ENCODE measurements at places on chromosomes 2 and 18.
A peak's percentile ranks its signal among the peaks of the same experiment; 100 is the strongest.

GRCh38 chr2:156517419-156517818 lies 81.2 kb downstream of the GPD2 start:
- DNase-seq = no peak

GRCh38 chr18:75267643-75268363 lies 57.2 kb downstream of the TSHZ1 start:
- no peak for DNase-seq

- DNase-seq = no peak
Measured at GRCh38 chr18:47558110-47558750, 306.8 kb upstream of the SKOR2 start.

GRCh38 chr18:56168049-56168781 lies 470.2 kb downstream of the TXNL1 start:
- DNase-seq = no peak

DNA sequence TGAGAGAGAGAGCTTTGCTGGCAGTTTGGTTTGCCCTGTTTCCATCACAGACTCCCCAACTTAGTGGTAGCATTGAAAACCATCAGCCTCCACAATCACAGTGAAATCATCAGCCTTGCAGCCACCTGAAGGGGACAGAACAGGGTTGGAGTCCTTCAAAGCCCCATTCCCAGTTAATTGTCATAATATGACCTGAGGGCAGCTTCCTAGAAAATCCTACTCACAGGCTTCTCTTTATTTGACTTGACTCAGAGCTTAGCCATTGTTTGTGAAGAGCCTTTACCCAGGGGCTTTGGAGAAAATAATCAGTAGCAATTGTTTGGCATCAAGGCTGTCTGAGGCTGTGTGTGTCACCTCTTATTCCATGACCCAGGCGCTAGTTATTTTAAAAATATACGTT lies 308.7 kb downstream of the CBLN2 start:
- peak; percentile 91 for DNase-seq

GRCh38 chr2:235847576-235847975 lies 320.6 kb downstream of the GBX2 start:
- DNase-seq = no peak

DNA sequence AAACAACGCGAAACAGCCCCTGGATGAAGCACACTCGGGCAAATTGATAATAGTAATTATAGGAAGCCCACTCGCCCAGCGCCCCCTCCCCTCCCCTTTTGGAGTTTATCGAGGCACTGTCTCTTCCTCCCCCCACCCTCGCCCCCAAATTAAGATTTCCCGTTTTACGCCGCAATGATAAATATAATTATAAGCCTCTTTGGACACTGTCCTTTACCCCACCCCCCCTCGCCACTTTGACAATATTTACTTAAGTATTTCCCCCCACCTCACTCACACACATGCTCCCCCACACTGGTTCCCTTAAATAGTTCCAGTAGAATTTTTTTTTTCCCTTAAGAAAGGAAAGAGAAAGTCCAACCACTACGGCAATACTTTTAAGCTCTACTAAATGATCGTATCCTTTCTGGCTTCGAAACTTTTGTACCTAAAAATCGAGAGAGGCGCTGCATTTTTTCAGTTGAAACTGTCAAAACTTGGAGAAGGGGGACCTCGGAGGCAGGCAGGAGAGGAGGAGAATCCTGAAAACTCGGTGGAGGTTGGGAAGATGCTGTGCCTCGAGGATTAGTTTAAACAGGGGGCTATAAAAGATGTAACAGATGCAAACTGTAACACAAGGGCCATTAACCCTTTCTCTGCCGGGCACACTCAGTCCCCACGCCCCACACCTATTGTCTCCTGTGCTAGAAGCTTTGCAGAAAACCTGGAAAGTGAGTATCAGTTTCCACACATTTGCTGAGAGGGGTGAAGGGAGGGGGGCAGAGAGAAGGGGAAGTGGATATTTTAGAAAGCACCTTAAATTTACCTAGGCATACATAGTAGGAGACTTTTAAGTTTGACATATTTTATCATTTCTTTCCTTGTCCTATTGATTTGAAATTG lies 1.8 kb downstream of the ZEB2 start:
- DNase-seq = no peak

DNA sequence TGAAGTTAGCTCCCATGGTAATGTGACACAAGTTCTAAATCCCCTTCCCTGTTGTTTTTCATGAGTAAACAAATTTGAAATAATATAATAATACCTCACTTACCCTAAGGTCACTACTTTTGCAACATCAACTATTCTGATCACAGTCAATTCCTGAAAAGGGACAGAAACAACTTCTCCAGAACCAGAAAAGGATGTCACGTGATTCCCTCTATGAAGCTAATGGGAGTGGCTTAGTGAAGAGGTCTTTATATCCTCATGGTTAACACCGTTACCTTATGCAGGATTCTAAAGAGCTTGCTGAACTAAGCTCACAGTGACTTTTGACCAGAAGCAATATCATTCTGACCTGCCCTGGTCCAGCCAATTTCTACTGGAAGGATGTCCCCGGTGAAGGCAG lies 51.6 kb downstream of the DOCK10 start:
- DNase-seq = no peak

DNA sequence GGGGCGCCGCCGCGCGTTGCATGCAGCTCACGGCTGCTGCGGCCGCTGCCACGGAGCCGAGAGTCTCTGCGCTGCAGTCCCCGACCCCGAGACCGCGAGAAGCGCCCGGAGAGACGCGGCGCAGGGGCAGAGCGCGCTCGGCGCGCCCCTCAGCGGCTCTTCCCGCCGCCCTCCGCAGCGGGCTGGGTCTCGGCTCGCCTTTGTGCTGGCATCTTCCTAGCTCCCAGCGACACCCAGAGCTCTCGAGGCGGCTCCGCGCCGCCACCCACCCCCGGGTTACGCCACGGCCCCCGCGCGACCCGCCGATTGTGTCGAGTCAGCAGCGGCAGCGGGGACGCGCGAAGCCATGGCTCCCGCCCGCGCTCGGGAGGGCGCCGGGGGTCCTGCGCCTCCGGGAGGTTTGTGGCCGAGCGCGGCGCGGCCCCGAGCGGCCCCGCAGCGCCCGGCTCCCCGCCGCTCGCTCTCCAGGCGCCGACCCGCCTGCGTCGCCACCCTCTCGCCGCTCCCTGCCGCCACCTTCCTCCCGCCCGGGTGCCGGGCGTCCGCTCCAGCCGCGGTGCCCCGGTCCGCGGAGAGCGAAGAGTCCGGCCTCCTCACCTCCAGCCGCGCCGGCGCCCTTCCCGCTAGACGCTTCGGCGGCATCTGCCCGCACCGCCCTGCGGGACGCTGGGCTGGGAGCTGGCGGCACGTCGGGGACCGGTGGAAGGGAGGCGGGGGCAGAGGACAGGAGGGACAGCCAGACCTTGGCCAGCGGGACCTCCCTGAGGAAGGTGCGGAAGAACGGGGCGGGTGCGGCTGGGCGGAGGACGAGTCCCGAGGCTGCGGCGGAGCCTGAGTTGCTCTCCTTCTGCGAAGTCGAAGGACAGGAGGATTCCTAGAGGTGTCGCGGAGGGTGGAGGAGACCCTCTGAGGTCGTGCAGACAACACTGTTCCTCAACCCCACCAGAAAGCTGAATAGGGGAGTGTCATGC lies 46.3 kb upstream of the CCDC150 start:
- no peak for DNase-seq

DNA sequence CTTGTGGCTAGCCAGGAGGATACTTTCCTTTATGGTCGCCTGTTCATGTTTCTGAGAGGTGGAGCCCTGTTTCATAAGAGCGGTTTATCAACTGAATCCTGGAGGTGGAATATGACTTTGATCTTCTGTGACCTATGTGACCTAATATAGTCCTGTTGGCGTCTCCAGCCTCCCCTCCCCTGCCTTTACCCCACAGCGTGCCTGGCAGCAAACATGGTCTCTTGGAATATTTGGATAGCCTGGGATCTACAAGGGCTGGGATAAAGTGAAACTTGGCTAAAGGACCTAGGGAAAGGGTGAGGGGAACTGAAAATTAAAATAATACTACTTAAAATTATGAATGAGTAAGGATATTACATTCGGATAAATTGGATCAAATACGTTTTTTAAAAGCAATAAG lies 246.0 kb downstream of the BABAM2 start:
- DNase-seq = no peak

- no peak for DNase-seq
Measured at GRCh38 chr2:39550701-39551285, 113.7 kb upstream of the MAP4K3 start.

DNA sequence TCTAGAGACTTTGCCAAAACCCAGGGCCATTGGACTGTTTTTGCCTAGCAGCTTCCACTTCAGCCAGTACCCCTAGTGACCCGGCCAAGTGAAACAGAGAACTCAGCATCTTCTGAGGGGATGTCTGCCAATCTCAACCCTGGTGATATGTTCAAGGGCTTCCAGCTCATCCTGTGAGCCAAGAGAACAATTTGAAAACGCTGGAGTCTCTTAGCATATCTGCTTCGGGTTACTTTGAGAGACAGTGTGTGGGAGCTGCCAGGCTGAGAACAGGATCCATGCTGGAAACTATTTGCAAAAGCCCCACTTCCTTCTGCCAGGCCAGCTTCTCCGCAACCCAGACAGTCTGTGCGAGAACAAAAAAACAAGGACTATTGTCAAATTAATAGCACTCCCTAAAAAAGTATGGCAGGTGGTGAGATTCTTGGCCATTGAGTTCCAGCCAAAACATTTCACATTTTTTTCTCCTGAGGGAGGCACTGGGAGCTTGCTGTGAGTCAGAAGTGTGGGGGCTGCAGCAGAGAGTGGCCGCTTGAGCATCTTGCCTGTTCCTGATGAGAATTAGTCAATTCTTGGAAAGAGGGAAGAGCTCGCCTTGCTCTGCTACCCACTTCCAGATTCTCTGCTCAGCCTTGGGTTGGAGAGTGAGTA lies 395.6 kb upstream of the TRIB2 start:
- DNase-seq = no peak

DNA sequence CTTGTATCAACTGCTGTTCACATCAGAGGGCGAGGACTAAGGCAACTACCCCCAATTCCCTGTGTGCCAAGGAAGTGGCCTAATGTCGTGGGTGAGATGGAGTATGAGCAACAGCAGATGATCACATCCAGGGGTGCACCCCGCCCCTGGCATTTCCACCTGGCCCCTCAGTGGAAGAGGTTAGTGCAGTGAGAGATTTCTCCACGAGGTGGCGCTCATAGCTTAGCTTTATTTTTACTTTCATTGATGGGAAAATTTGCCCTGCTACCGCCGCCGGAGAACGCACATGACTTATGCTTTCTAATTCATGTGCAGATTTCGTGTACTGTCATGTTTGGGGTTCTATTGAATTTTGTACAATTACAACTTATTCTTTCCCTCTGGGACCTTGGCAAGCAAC lies 470.6 kb upstream of the MEX3C start:
- DNase-seq = peak; percentile 76

DNA sequence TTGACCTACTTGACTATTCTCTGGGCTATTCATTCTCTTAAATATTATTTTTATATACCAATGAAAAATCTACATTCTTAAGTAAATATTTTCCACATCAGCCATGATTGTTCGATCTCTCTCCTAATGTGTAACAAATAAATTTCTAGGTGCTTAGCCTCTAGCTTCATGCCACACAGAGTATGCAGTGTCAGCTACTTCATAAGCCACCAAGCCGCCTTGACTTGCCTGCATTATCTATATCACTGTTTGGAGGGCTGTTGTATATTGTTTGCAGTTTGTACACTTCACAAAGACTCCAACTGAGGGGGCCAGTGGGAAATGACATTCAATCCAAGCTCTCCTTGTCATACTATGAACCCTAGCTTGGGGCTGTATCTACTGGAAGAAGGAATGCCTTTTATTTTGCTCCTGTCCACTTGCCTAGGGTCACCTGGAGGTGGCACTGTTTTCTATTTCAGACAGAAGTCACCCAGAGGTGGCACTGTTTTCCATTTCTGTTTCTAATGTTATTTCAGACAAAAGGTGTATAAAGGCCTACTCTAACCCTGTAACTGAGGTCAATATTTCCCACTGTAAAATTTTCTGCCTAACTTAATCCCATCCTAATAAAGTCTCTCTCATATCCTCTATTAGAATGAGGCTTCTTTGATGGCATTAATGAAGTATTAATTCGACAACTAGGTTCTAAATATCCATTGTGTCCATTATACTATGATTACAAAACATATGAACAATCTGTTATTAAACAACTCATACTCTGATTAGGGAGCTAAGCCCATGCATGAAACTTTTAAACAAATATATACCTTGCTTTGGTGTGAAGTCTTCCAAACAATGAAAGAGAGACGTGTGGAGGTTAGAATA lies 36.4 kb downstream of the COL5A2 start:
- DNase-seq = no peak

Data from NCI-H1417 treated with DMSO at 0.1 percent for 48 hours (cell line).